ENCODE measurements at places on chromosomes 6 and 20.

- no peak overlapping the region for H3K4me3 ChIP-seq
- no peak overlapping the region for H3K27ac ChIP-seq
- no peaks in the 10 kb centered on the region for H3K36me3 ChIP-seq
- no peak for DNase-seq
- no peaks in the 10 kb centered on the region for H3K27me3 ChIP-seq
- no peaks in the 10 kb centered on the region for H3K4me1 ChIP-seq
These were observed 102.4 kb downstream of the F13A1 start for GRCh38 chr6:6217855-6218758.

GRCh38 chr6:82862543-82862942 lies 203.1 kb downstream of the UBE3D start:
- H3K36me3 ChIP-seq = no peaks in the 10 kb centered on the region
- DNase-seq = no peak
- H3K4me3 ChIP-seq = no peak overlapping the region
- no peak overlapping the region for H3K27ac ChIP-seq

- H3K4me3 ChIP-seq = no peak overlapping the region
- H3K27me3 ChIP-seq = no peaks in the 10 kb centered on the region
- no peak for DNase-seq
- peaks cover 42% of the 10 kb centered on the region for H3K36me3 ChIP-seq
- H3K4me1 ChIP-seq = no peaks in the 10 kb centered on the region
These were observed 40.5 kb downstream of the DYNLT1 start for GRCh38 chr6:158604048-158604406.

GRCh38 chr20:57795977-57796560 lies 86.3 kb upstream of the PMEPA1 start:
- no peaks in the 10 kb centered on the region for H3K27me3 ChIP-seq
- H3K4me3 ChIP-seq = no peak overlapping the region
- H3K27ac ChIP-seq = no peak overlapping the region

GRCh38 chr6:109897025-109897424 lies 81.1 kb upstream of the GPR6 start:
- H3K4me3 ChIP-seq = no peak overlapping the region
- H3K36me3 ChIP-seq = no peaks in the 10 kb centered on the region
- no peaks in the 10 kb centered on the region for H3K27me3 ChIP-seq
- DNase-seq = no peak
- no peaks in the 10 kb centered on the region for H3K4me1 ChIP-seq
- no peak overlapping the region for H3K27ac ChIP-seq

- no peak for DNase-seq
- H3K27ac ChIP-seq = no peak overlapping the region
- no peaks in the 10 kb centered on the region for H3K4me1 ChIP-seq
- no peak overlapping the region for H3K4me3 ChIP-seq
- H3K36me3 ChIP-seq = no peaks in the 10 kb centered on the region
- no peaks in the 10 kb centered on the region for H3K27me3 ChIP-seq
These were observed 182.6 kb downstream of the CDKAL1 start for GRCh38 chr6:20716865-20717264.

Data from esophagus muscularis mucosa (tissue), 4 donors.